ENCODE measurements at places on chromosomes 1 and 21.
A peak's percentile ranks its signal among the peaks of the same experiment; 100 is the strongest.

GRCh38 chr1:116997066-116997465, 4.5 kb upstream of the CD101 start:
- no peak for DNase-seq

GRCh38 chr1:20684050-20684620, 23.0 kb upstream of the DDOST start:
- no peak for DNase-seq

DNA sequence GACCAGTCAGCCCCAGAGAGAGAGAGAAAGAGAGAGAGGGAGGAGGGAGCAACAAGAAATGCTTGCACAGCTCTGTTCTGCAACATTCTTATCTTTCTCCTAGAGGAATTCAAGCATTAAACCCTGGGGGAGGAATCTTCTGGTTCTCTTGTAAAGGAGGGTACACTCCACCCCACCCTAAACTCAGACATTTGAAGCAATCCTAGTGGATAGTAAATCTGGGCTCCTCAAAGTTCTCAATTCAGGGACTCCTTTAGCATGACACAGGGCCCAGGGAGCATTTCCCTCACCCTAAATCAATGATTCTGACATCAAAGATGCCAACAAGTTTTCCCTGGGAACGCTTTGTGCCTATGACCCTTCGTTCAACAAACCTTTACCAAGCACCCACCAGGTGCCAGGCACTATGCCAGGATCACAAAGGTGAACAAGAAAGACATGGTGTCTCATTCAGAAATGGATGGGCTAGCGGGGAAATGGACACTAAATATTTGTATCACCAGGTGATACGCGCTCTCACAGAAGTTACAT, 11.9 kb upstream of the CAPN2 start:
- no peak for DNase-seq

- DNase-seq: no peak
Measured at GRCh38 chr1:67228791-67229190, 62.5 kb downstream of the IL23R start.

- no peak for DNase-seq
Measured at GRCh38 chr1:221067721-221068120, 188.5 kb downstream of the HLX start.

DNA sequence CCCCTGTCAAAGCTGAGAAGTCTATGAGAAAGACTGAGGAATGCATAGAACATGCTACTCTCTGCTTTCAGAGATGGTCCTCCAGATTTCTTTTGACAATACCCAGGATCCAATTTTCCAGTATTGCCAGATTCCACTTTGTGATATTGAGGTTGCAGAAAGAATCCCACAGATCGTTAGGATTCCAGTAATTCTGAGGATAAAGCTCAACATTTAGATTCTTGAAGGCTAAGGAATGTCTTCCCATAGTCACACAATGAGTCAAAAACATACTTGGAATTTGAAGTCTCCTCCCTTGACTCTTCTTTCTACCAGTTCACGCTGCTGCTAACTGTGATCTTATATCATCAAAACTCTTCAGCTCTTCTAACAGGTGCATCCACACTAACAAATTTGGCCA, 57.1 kb downstream of the TNFSF18 start:
- DNase-seq: no peak

- DNase-seq: no peak
Measured at GRCh38 chr1:180153032-180153431, 1.6 kb upstream of the QSOX1 start.

DNA sequence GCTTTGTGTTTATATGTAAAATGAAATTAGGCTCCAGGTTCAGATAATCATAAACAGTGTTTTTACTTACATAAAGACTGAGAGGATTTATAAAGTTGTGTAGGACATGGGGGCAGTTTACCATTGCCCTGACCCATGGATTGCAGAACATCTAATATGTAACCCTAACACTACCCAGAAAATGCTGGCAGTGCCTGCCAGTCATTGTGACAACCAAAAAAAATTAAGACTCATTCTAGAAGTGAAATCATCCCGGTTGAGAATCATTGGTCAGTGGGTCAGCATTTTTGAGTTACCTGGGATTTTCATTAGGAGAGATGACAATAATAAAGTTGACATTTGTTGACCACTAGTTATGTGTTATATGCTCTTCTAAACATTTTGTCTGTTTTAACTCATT, 31.2 kb upstream of the THEM4 start:
- DNase-seq: peak; percentile 57

GRCh38 chr1:18440385-18441226, 40.1 kb upstream of the KLHDC7A start:
- DNase-seq: no peak

- DNase-seq: no peak
Measured at GRCh38 chr1:50368179-50369007, 54.9 kb downstream of the DMRTA2 start.

DNA sequence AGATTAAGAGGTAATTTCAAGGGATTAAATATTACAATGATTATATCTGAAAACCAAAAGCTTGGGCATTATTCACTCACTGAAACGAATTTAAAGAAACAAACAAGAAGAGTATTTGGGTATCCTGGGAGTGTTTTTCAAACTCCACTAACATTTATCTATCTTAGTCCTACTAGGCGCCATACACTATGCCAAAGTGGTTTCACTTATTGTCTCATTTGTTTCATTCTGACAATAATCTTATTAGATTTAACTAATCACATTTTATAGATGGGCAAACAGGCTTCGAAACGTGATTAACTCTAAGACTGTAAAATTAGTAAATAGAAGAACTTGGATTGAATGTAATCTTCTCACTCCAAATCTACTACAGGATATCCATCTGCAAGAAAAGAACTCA, 25.4 kb downstream of the ASH1L start:
- DNase-seq: no peak

Measured in CD14-positive monocyte (primary cell).